ENCODE measurements at places on chromosomes 16 and 17.

- DNase-seq, result no peak
These were observed 113.0 kb downstream of the COPRS start for GRCh38 chr17:31745964-31746600.

DNA sequence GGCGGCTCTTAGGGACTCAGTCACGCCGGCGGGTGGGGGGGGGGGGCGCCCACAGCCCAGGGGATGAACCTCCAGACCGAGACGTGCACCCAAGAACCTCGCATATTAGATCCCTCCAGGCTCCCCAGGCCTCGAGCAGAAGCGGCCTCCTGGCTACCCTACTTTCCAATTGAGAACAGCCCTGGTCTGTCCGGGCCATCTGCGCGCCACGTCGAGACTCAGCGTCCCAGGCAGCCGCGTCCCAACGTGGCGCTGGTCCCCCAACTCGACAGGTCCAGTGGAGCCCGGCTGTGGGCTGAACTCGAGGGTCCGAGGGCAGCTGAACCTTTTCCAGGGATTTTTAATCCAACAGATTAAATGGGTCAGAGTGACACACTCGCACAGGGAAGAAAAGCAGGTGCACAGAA, 2.3 kb upstream of the IRX3 start:
- no peak for DNase-seq

DNA sequence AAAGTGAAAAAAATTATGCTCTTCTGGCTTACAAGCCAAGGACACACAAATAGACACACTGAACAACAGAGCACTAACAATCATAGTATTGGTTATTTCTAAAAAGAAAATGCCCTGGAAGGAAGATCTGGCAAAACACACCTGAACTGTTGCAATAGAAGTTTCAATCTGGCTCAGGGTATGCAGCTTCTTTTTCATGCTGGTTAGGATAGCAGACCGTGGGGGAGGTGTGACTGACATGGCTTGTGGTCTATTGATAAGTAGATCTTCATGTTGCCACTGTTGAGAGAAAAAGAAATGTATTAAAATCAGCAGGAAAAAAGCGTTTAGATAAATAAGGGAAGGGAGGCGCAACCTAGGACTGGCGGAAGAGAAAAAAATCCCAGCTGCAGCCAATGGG, 26.5 kb upstream of the ARL6IP1 start:
- DNase-seq, result no peak

- DNase-seq, result peak; percentile 12
These were observed 491 bp downstream of the TRAP1 start for GRCh38 chr16:3716831-3717234.

Data from effector CD4-positive, alpha-beta T cell (primary cell).